ENCODE measurements at places on chromosomes 5 and 9.

DNA sequence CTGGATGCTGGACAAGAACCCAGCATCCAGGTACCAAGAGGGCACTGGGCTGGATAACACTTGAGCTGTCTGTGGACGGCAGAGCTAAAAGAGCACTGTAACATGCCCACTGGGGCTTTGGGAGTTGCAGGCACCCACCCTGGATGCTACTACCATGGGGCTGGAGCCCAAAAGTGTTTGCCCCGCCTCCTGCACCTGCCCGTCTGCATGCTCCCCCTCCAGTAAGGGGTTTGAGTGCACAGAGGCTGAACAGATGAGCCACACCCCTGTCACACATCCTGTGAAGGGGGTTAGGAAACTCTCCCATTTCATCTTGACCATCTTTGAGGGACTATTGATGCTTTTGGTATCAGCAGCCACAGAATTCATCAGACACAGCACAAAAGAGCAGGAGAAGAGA lies 69.0 kb downstream of the LIX1 start:
- DNase-seq: no peak

DNA sequence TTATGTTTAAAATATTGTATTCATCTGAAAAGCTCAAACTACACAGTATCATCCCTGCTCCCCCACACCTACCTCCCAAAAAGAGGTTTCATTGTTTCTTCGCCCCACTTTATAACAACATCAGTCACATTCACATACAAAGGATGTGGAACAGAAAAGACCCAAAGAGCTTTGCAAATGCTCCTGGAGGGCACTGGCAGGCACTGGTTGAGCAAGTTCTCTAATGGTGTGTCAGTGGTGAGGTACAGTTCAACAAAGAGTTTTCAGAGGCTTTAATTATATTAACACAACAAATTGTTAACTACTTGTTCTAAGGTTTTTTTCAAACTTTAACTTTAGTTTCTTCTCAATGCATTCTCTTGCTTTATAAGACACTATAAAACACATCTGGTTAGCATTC lies 54.1 kb upstream of the ECM2 start:
- no peak for DNase-seq

DNA sequence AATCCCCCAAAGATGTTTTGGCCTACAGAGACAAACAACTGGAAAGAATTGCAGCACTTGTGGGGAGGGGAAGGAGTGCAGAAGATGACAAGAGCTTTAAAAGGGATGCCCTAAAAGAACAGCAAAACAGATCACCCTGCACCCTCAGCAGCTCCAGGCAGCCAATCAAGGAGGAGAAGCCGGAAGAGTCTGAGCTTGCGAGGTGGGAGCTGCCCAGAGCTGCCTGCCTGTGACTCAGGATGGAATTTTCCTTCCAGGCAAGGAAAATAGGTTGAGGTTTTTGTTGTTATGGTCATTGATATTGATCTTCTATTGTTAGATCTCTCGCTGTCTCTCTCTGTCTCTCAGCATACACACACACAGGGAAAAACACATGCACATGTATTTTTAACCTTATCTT lies 70.3 kb upstream of the MAP1B start:
- DNase-seq: no peak

DNA sequence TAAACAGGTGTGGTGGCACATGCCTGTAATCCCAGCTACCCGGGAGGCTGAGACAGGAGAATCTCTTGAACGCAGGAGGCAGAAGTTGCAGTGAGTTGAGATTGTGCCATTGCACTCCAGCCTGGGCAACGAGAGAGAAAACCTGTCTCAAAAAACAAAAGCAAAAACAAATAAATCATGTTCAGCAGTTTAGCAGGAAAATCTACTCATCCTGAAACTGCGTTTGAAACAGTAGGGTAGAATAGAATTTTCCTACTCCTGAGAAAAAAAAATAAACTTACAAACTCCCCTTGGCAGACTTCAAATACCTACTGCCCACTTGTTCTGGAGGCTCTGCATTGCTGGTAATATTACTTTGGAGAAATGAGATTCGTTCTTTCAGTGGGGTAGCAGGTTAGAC lies 367.7 kb downstream of the GADD45G start:
- DNase-seq: no peak

DNA sequence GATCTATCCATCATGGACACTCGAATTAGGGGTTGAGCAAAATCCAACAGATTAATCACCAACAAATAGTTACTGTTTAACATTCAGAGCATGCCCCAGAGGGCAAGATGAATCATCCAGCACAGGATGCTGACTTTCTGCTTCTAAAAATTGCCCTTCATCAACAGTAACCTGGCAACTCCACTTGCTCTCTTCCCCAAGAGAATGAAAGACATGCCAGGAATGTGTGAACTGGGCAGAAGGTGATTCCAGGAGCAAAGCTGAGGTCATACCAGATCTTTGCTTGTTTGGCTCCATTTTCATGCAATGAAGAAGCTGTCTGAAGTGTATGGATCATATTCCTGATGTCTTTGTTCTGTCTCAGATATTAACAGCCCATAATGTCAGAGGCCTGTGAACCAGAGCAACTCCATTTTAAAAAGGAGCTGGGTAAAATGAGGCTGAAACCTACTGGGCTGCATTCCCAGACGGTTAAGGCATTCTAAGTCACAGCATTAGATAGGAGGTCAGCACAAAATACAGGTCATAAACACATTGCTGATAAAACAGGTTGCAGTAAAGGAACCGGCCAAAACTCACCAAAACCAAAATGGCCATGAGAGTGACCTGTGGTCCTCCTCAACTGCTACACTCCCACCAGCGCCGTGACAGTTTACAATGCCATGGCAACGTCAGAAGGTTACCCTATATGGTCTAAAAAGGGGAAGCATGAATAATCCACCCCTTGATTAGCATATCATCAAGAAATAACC lies 2.5 kb upstream of the ZNF367 start:
- peak; percentile 18 for DNase-seq
